ENCODE measurements at places on chromosomes 13 and 19. TPM values are rescaled to one million over a fixed set of nuclear protein-coding genes. Genes with fewer than 3 reads are reported as not detected.
A peak's percentile ranks its signal among the peaks of the same experiment; 100 is the strongest.

DNA sequence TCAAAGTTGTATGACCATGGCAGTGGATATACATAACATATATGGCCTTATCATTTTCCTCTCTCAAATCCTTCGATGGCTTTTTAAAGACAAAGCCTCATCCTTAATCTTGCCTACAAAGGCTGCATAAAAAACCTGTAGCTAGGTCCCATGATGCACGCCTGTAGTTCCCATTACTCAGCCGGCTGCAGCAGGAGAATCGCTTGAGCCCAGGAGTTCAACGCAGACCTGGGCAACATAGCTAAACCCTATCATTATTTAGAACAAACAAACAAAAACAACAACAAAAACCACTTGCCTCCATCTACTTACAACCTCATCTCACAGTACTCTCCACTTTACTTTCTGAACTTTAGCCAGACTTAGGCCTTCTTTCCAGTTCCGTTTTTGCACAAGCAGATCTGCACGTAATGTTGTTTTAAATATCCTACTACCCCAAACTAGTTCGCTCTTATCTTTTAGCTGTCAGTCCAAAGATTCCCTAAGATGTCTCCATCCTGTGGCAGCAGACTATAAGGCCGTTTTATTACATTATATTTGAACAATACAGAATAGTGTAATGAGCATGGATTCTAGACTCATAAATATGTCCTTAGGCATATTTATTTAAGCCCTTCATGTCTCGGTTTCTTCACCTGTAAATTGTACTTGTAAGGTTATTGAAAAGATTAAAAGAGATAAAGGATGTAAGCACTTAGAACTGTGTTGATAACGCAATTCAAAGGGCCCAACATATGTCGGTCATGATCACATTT, 969 bp upstream of the POMP start:
- peaks cover 4% of the 10 kb centered on the region for H3K36me3 ChIP-seq
- H3K4me1 ChIP-seq = peaks cover 24% of the 10 kb centered on the region
- peak overlapping the region; percentile 83 for H3K27ac ChIP-seq
- H3K27me3 ChIP-seq = no peaks in the 10 kb centered on the region
- DNase-seq = no peak

DNA sequence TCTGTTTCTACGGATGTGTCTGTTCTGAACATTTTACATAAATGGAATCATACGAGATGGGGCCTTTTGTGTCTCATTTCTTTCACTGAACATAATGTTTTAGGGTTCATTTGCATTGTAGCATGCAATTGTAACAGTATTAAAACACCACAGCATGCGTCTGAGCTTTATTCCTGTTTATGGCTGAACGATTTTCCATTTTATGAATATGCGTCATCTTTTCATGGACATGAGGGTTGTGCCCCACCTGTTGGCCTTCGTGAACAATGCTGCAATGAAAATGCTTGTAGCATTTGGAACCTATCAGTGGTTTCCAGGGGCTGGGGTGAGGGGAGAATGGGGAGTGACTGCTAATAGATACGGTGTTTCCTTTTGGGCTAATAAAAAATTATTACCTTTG, 5.1 kb downstream of the OR10H1 start:
- H3K4me3 ChIP-seq = no peak overlapping the region
- H3K27me3 ChIP-seq = no peaks in the 10 kb centered on the region
- H3K27ac ChIP-seq = no peak overlapping the region
- DNase-seq = no peak
- no peaks in the 10 kb centered on the region for H3K4me1 ChIP-seq

DNA sequence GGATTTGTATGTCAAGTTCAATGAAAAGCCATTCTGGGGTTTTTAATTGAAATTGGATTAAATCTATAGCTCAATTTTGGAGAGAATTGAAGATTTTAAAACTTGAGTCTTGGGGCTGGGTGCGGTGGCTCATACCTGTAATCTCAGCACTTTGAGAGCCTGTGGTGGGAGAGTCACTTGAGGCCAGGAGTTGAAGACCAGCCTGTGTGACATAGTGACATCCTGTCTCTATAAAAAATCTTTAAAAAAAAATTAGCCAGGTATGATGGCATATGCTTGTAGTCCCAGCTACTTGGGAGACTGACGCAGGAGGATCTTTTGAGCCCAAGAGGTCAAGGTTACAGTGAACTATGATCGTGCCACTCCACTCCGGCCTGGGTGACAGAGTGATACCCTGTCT, 41.2 kb downstream of the VAV1 start:
- H3K4me1 ChIP-seq = no peaks in the 10 kb centered on the region
- H3K36me3 ChIP-seq = no peaks in the 10 kb centered on the region
- H3K27ac ChIP-seq = no peak overlapping the region
- no peak overlapping the region for H3K4me3 ChIP-seq
- no peak for DNase-seq

- H3K27me3 ChIP-seq = no peaks in the 10 kb centered on the region
- no peak for DNase-seq
- H3K4me1 ChIP-seq = peaks cover 33% of the 10 kb centered on the region
- H3K36me3 ChIP-seq = no peaks in the 10 kb centered on the region
- no peak overlapping the region for H3K4me3 ChIP-seq
These were observed 51.1 kb downstream of the GARRE1 start for GRCh38 chr19:34305221-34306083.

GRCh38 chr13:22757530-22758120, 423.2 kb upstream of the SGCG start:
- no peak overlapping the region for H3K4me3 ChIP-seq
- H3K36me3 ChIP-seq = no peaks in the 10 kb centered on the region
- no peak overlapping the region for H3K27ac ChIP-seq
- no peaks in the 10 kb centered on the region for H3K4me1 ChIP-seq

AKT2 gene
- 52.9 TPM for total RNA-seq

ZNF418 gene
- total RNA-seq = 6.3 TPM

HNRNPA1L2 gene
- 1.9 TPM for total RNA-seq

VSTM1 gene
- total RNA-seq = not detected

DNA sequence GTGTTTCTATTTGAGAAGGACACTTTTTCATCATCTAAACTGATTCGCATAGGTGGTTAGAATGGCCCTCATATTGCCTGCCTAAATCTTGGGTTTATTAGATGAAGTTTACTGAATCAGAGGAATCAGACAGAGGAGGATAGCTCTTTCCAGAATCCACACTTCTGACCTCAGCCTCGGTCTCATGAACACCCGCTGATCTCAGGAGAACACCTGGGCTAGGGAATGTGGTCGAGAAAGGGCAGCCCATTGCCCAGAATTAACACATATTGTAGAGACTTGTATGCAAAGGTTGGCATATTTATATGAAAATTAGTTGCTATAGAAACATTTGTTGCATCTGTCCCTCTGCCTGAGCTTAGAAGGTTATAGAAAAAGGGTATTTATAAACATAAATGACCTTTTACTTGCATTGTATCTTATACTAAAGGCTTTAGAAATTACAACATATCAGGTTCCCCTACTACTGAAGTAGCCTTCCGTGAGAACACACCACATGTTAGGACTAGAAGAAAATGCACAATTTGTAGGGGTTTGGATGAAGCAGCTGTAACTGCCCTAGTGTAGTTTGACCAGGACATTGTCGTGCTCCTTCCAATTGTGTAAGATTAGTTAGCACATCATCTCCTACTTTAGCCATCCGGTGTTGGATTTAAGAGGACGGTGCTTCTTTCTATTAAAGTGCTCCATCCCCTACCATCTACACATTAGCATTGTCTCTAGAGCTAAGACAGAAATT, 103.8 kb downstream of the TNFRSF19 start:
- H3K36me3 ChIP-seq = no peaks in the 10 kb centered on the region
- DNase-seq = no peak
- no peak overlapping the region for H3K4me3 ChIP-seq

- no peaks in the 10 kb centered on the region for H3K36me3 ChIP-seq
- DNase-seq = no peak
- no peaks in the 10 kb centered on the region for H3K27me3 ChIP-seq
These were observed 7.4 kb downstream of the ACP5 start for GRCh38 chr19:11570039-11570462.

Measured in pancreas (tissue), 10 donors.